ENCODE measurements at places on chromosomes 7 and 10.
A peak's percentile ranks its signal among the peaks of the same experiment; 100 is the strongest.

GRCh38 chr10:64037071-64037661, 516.0 kb downstream of the REEP3 start:
- no peak for DNase-seq

GRCh38 chr10:15704581-15704968, 15.1 kb downstream of the ITGA8 start:
- DNase-seq, result no peak

DNA sequence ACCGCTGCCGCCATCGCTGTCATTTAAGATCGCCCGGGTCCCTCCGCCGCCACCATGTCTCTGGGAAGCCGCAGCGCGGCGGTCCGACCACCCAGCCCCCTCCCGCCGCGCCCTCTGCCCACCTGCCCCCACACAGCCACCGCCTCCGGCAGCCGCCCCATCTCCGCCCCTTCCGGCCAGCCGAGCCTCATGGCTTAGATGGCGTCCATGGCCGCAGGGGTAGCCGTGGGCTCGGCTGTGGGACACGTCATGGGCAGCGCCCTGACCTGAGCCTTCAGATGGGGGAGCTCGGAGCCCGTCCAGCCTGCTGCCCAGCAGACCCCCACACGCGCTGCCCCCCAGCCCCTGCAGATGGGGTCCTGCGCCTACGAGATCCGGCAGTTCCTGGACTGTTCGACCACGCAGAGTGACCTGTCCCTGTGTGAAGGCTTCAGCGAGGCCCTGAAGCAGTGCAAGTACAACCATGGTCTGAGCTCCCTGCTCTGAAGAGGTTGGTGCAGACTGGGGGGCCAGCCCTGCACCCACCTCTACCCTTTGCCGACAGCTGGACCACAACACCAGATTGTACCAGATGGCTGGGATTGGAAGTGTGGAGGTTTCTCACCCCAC, 38.0 kb upstream of the TARP start:
- DNase-seq, result peak; percentile 55

DNA sequence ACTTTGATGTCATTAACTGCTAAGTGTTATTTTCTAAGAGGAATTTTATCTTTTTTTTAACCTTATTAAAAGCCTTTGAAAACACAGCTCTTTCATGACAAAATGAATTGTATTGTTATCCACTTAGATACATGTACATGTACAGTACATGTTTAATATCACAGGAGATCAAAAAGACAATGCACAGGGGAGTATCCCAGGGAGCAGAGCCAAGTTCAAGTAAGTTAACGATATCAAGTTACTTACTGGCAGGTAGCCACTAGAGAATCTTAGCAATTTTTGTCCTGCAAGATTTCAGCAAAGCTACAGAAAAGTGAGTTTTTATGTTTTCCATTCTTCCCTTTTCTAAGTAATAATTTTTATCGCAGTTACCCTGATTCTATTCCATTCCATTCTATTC, 33.9 kb upstream of the ARL4A start:
- DNase-seq, result no peak

DNA sequence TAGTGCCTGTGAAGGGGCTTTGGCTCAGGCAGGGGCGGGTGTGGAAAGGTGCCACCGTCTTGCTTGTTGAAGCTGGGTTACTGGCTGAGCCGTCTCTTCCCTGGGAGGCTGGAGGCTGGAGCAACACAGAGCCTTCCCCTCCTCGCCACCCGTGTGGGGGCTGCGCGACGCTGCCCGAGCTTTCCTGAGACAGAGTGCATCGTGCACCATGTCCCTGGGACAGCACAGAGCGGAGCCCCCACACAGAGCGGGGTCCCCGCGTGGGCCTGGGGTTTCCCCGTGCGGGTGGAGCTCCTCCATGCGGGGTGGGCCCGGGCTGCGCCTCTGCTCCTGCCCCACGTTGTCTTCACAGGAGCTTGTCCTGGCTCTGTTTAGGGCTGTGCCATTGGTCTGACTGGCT, 69.9 kb downstream of the INPP5A start:
- DNase-seq, result no peak

DNA sequence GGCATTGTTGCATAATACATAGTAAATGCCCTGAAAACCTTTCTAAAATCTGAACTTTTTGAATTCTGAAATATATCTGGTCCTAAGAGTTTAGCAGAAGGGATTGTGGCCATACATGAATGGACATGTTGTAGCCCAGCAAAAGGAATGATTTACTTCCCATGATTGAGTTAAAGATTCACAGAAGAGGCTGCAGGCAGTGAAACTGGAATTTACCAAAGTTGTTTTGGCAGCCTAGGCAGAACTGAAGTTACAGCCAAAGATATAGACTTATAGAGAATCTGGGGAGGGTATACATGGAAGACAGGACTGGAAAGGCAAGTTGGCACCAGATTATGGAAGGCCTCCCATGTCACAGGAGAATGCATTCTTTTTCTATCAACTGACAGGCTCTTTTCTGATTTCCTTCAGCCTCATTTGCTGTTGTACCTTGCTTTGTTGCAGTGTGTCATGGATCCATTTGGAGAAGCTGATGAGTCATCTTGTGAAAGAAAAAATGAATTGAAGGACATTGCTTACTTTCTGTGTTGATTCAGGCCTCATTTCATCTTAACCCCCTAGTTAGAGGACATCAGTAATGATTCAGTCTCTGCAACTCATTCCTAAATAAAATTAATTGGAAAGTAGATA, 356.2 kb upstream of the LRGUK start:
- no peak for DNase-seq

- no peak for DNase-seq
Observed at GRCh38 chr10:63614371-63614891, 93.2 kb downstream of the REEP3 start.

DNA sequence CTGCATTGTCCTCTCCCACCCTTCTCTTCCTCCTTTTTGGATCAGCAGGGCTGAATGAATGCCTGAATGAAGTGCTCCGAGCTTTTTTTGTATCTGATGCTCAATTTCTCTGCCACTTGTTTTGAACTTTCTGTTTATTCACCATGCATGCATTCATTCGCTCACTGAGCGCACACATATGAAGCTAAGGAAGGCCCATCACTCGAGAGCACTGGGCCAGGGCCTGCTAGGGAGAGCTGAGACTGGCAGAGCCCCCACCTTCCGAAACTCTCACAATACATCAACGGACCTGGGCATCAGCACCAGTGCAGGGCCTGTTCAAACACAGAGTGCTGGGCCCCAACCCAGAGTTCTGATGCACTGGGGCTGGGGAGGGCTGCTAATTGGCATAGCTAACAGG, 45.7 kb downstream of the RPS24 start:
- DNase-seq, result no peak

- peak; percentile 95 for DNase-seq
Observed at GRCh38 chr7:47474937-47475879, 106.7 kb downstream of the TNS3 start.

- DNase-seq, result no peak
Observed at GRCh38 chr10:95755511-95756004, 405 bp upstream of the ENTPD1 start.

Measured in MG63 (cell line).